Panc1 (cell line): ENCODE measurements at places on chromosomes 12 and 14.

DNA sequence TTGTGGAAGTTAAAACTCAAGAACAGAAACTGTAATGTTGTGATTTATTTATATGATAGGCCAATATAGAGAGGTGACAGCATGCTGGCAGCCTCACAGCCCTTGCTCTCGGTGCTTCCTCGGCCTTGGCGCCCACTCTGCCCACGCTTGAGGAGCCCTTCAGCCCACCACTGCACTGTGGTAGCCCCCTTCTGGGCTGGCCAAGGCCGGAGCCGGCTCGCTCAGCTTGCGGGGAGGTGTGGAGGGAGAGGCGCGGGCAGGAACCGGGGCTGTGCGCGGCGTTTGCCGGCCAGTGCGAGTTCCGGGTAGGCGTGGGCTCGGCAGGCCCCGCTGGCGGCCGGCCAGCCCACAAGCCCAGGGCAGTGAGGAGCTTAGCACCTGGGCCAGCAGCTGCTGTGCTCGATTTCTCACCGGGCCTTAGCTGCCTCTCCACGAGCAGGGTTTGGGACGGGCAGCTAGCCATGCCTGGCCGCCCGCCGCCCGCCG is 65.8 kb upstream of the SLC8A3 start:
- DNase-seq, result no peak

GRCh38 chr12:68119250-68119649 is 40.3 kb downstream of the IFNG start:
- no peak for DNase-seq

DNA sequence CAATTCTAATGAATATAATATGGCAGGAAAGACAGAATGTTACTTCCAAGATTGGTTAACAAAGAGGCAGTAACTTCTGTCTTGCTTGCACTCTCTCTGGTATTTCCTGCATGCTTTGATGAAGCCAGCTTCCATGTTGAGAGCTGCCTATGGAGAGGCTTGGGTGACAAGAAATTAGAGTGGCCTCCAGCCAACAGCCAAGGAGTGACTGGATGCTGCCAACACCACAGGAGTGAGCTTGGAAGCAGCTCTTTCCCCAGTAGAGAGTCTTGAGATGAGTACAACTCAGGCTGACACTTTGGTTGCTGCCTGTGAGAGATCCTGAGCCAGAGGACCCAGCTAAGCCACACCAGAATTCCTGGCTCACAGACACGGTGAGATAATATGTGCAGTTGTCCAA is 183.1 kb downstream of the RMST start:
- DNase-seq, result no peak

- no peak for DNase-seq
These were observed 3.2 kb upstream of the MEG3 start for GRCh38 chr14:100822532-100823296.

GRCh38 chr12:123028475-123028874 is 48.0 kb downstream of the ARL6IP4 start:
- no peak for DNase-seq

- peak; percentile 38 for DNase-seq
These were observed 239.0 kb upstream of the ATP2B1 start for GRCh38 chr12:89947437-89948270.

DNA sequence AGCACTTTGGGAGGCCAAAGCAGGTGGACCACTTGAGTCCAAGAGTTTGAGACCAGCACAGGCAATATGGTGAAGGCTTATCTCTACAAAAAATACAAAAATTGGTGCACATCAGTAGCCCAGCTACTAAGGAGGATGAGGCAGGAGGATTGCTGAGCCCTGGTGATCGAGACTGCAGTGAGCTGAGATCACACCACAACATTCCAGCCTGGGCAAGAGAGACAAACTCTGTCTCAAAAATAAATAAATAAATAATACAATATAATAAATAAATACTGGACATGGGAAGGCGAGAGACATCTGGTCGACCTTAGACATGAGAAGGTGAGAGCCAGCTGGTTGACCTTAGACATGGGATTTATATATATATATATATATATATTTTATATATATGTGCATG is 119.8 kb upstream of the SLC38A4 start:
- no peak for DNase-seq

DNA sequence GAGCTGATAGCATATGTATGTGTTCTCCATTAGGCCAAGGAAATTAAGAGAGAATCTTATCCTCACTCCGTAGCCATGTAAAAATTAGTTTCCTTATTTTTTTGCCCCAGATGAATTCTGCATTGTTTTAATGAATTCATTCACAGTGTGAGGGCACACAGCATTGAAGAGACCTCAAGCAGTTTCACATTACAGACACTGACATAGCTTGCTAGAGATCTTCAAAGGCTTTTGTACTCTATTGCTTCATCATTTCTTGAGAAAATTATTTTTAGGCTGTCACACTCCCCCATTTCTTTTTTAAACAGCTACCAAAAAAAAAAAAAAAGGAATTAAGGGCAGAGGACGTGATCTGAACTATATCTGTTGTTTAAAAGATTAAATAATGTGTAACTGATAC is 251.1 kb downstream of the BCAT1 start:
- no peak for DNase-seq

- DNase-seq, result no peak
These were observed 9.1 kb downstream of the B4GALNT3 start for GRCh38 chr12:468671-469389.

GRCh38 chr14:96108061-96108795 is 69.1 kb downstream of the C14orf132 start:
- no peak for DNase-seq
